ENCODE measurements at places on chromosomes 11 and 22. TPM values are rescaled to one million over a fixed set of nuclear protein-coding genes. Genes with fewer than 3 reads are reported as not detected.

The CD3D gene
- not detected for total RNA-seq

The KRTAP5-2 gene
- not detected for total RNA-seq

The GRK3 gene
- 0.16 TPM for total RNA-seq

The LARGE2 gene
- total RNA-seq, result not detected

The POLDIP3 gene
- 19.6 TPM for total RNA-seq

The LIPT2 gene
- 2.0 TPM for total RNA-seq

The DEFB131B gene
- not detected for total RNA-seq

The C11orf21 gene
- total RNA-seq, result not detected
